Activated gamma-delta T cell treated with Interleukin-2 at 50 U/mL for 16 hours (primary cell): ENCODE measurements at places on chromosomes 1 and 21.

DNA sequence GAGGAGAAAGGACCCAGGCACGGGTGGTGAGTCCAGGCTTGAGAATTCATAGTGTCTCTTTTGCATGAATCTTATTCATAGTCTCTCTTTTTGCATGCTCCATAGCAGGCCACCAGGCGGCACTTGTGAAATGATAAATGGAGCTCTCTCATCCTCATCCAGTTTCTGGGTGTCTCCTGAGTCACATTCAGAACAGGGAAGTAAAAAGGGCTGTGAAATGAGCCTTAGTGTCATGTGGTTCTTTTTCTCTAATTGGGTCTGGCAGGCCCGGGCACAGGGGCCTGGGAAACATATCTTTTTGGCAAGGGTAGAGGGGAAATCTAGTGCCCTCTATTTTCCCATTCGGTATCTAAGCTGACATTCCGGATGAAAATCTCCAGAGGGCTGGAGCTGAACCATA is 19.1 kb upstream of the NCF2 start:
- no peak for DNase-seq

DNA sequence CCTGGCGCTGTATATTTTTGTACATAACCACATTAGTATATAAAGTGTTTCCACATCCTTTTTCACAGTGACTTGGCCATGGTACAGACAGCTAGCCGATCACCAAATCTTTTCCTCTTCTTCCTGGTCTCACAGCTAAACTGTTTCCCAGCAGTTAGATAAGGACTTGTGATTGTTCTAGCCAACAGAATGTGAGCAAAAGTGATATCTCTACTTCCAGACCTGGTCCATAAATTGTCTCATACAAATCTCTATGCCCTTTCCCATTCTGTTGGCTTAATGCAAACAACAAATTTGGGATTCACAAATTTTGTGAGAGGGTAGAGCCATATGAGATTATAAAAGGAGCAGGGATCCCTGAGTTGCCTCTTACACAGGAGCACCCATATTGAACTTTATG is 19.5 kb downstream of the PAFAH2 start:
- no peak for DNase-seq

- no peak for DNase-seq
These were observed 1.5 kb downstream of the FCRL4 start for GRCh38 chr1:157596384-157596783.

DNA sequence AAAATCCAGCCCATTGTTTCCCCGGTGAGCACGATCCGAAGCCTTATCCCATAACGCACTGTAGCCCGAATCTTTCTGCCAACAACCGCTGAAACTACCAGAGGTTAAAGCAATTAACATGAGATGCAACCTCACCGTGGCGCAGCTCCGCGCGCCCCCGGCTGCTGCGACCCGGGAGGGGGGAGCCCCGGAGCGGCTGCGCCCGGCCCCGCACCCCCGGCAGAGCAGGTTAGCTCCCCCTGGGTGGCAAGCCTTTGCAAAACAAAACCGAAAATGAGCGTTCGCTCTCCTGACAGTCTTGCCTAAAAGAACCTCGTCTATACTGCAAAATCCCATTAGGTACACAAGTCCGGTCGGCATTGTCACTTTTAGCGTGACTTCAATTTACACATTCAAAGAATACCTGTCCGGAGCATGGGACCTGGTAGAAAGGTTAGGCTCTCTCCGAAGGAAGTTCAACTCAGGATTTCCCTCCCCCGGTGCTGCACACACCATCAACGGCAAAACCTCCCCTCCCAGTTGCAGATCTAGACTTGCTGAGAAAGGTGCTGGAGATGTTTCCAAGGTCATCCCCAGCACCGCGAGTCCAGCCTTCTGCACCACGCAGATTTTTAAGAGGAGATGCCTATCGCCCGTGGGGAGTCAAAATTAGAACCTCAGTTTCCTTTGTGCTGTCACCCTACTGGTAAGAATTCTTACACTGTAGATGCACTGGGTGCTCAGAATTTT is 107.5 kb downstream of the ZNF281 start:
- DNase-seq = peak; percentile 61

DNA sequence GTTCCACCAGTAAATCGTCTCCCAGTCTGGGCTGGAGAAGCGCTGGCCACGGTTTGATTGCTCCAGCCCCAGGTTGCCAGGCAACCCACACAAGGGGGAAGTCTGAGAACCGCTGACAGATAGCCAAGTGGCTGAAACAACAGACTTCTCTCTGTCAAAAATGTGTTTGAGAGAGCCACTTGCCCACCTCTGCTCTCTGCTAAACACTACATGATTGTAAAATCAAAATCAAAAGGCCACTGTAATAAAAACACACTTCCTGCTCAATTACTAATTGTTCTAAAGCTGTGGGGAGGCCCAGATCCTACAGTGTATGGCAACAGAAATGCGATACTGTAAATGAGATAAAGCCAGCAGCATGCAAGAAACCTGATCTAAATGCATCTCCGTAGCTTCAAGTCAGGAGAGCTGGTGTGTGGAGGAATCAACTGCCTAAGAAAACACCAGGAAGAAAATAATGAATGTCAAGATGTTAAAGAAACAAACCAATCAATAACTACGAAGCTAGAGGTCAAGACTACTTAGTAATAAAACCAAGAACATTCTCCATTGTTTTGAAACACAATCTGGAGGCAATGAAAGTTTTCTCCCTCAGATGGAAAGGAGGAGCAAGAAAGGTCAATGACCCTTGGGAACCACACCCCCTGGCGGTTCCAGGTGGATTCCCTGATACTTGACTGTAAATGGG is 121.2 kb downstream of the SLC45A1 start:
- DNase-seq = no peak

DNA sequence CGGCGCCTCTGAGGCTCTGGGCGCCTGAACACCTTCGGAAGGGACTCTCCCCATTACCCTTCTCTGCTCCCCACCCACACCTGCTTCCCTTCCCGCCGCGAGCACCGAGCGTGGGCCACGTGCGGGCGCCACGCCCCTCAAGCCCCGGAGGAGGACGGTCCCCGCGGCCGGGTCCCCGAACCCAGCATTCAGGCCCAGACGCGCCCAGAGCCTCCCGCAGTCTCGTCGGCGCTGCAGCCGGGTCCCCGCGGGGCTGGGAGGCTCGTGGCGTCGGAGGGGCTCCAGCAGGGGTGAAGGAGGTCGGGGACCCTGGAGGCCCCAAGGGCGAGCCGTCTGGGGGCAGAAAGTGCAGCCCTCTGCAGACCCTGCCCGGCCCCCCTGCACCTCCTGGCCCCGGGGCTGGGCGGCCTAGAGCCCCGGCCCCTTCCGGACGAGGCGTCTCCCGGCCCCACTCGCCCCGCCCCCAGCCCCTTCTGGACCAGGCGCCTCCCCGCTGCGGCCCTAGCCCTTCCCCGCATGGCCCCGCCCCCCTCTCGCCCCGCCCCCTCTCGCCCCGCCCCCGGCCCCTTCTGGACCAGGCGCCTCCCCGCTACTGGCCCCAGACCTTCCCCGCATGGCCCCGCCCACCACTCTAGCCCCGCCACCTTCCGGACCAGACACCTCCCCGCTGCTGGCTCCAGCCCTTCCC is 378 bp upstream of the SMIM1 start:
- DNase-seq = peak; percentile 87

GRCh38 chr1:109623601-109624161 is 4.0 kb downstream of the AMPD2 start:
- DNase-seq = no peak

DNA sequence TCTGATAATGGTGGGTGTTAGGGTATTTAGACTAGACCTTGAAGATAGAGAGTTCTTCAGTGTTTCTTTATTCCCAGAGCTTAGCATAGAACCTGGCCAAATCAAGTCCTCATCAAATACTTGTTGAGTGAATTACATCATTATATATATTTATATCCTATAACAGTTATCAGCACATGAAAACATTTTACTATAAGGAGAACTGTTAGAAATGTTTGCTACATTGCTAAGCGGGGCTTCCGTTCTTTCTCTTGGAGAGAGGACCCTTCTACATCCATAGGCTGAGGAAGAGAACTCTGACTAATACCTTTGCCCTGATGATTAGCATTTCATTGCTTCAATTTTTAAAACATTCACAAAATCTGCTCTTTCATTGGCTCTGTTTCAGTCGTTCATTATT is 66.5 kb upstream of the NBL1 start:
- DNase-seq = no peak

GRCh38 chr1:5455056-5455455 is 537.2 kb downstream of the NPHP4 start:
- DNase-seq = no peak

GRCh38 chr1:155187456-155187891 is 13.8 kb downstream of the TRIM46 start:
- DNase-seq = no peak

GRCh38 chr1:192270398-192270797 is 46.4 kb upstream of the RGS21 start:
- DNase-seq = no peak

- no peak for DNase-seq
These were observed 99.1 kb downstream of the DNM3 start for GRCh38 chr1:171940368-171940767.

GRCh38 chr1:88883156-88883555 is 8.2 kb downstream of the GTF2B start:
- no peak for DNase-seq

- no peak for DNase-seq
These were observed 117.5 kb downstream of the TOMM20 start for GRCh38 chr1:235011064-235011598.

DNA sequence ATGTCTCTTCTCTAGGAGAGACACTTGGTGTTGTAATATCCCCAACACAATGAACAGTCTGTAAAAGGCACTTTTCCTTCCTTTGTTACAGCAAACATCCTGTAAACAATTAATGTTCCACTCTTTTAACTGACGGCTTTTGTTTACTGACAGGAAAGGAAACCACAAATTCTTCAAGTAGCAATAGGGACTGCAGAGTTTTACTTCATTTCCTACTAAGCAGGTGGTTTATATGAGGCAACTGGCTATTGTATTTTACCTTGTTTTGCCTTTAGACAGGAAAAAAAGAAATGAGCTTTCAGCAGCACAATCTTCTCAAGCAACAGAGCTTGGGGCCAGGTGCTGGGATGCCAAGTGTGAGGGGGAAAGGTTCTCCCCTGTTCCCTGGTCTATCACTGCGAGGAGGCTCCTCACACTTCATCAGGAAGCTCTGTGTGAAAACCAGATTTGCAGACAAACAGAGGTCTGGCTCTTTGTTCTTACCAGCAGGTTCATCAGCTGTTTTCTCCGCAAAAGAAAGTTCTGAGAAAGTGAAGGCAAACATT is 51.2 kb downstream of the SIPA1L2 start:
- no peak for DNase-seq

DNA sequence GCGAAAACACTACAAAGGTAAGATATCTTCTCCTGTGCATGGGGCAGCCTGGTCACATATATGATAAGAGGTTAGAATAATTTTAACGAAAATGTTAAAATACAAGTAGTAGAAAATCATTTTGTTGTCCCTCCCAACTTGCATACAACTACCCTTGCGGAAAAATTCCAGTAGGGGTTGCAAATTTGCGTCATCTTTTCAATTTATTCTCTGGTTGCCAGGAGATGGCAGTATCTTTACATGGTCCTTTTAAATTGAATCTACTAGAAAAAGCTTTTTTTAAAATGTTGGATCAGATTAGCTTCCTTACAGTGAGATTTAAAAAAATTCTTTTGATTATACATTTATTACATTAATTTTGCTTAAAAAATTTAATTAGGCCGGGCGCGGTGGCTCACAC is 10.9 kb downstream of the S100PBP start:
- DNase-seq = no peak

- peak; percentile 42 for DNase-seq
These were observed 45.6 kb downstream of the IL23R start for GRCh38 chr1:67211589-67212563.

DNA sequence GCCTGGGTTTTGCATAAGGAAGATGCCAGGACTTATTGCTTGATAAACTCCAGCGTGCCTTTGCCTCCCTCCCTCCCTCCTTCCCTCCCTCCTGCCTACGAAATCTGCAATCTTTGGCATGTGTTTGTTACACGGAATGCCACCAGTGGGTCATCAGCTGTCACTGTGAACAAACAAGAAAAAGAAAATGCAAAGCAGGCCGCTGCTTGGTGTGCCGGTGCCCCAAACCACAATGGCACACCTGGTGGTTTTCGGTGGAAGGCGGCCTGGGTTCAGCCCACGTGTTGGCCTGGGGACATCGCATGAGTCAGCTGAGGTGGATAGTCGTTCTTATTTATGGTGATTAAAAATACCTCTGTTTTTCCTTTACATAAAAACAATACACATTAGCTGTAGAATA is 16.3 kb upstream of the IFNLR1 start:
- peak; percentile 16 for DNase-seq

DNA sequence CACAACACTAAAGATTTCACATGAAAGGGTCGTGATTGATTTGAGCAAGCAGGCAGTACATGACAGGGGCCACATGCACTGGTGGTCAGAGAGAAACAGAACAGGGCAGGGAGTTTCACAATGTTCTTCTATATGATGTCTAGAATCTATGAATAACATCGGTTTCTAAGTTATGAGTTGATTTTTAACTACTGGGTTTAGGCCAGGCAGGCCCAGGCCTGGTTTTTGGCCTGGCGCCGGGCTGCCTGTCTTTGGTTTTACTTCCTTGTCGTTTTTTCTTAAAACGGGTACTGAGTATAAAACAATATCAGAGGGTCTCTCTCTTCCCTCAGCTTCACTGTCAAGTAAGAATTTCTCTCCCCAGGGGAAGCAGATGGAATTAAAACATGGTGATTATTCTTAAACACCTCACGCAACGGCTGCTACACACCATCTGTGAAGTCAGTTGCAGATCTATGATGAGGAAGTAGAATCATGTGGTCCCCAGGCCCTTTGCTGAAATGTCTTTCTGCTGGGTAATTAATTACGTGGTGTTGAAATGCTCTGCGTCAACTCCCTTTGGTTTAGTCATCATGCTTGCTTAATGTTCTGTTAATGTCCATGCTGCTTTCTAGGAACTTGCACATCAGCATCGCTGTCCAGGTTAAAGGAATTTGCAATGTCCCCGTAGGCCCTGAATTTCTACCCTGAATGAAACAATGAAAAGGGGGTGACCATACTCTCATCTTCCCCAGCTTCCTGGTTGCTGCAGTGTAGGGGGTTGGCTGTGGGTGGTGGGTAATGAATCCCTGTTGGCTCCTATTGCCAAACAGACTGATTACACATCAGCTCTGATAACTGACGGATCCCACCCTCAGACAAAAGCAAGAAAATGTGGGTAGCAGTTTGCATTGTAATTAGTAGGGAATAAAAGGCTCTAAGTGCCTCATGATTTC is 70.3 kb downstream of the SERINC2 start:
- no peak for DNase-seq

- no peak for DNase-seq
These were observed 110.1 kb upstream of the LMO4 start for GRCh38 chr1:87218618-87219017.

DNA sequence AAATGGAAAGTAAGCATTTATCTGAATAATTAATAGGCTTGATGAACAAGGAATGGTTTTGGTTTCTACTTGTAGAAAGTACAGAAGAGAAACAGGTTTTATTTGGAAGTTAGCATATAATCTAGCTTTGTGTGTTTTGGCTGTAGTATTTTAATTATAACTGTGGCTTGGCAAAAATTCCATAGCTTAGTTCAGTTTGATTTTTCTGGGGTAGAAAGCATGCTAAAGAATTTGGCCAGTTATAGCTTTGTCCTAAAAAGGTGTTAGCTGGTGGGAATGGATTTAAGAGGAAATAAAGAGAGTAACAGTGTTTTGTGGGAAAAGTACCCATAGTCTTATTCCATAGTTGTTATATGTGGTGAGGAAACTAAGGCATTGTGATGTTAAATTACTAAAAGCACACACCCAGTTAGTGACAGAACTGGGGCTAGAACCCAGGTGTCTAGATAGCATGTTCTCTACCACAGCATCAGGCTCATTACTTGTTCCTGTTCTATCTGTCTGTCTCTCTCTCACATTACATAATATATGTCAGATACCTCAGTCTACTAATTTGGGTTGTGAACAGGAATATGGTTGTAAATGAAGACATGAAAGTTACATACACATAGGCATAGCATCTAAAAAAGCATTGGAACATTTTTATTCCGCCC is 55.0 kb downstream of the MPZL1 start:
- DNase-seq = no peak
